MG63 (cell line): ENCODE measurements at places on chromosomes 6 and 20. TPM values are rescaled to one million over a fixed set of nuclear protein-coding genes. Genes with fewer than 3 reads are reported as not detected.

Gene CALHM4
- total RNA-seq, result not detected in 2 replicates

Gene PDYN
- total RNA-seq, result not detected in 2 replicates

Gene PSORS1C2
- not detected in 2 replicates for total RNA-seq

Gene C2
- 0.13 and 0.20 TPM in 2 replicates for total RNA-seq

Gene MYCT1
- total RNA-seq, result not detected in 2 replicates

Gene MEI4
- total RNA-seq, result not detected in 2 replicates

Gene TFAP2C
- 1.6 and 2.6 TPM in 2 replicates for total RNA-seq

Gene IP6K3
- not detected in 2 replicates for total RNA-seq

Gene MCHR2
- total RNA-seq, result not detected in 2 replicates

Gene CDH26
- total RNA-seq, result not detected in 2 replicates

Gene BPIFB2
- total RNA-seq, result not detected in 2 replicates

Gene ESR1
- total RNA-seq, result 0.07 TPM in 1 of 2 replicates, not detected in the other

Gene COL21A1
- total RNA-seq, result not detected in 2 replicates

GRCh38 chr20:40925829-40926510 lies 102.7 kb upstream of the TOP1 start:
- no peak for DNase-seq

- DNase-seq, result no peak
These were observed 32.1 kb downstream of the BFSP1 start for GRCh38 chr20:17499041-17499440.

GRCh38 chr6:49454787-49455709 lies 8.0 kb downstream of the MMUT start:
- DNase-seq, result no peak

GRCh38 chr6:114342826-114343781 lies at the start of gene HS3ST5:
Gene HS3ST5, minus strand, starts transcription at chr6:114343023. Its CDS starts 280,178 bp downstream, at chr6:114062845.
- peak; percentile 69 for DNase-seq

DNA sequence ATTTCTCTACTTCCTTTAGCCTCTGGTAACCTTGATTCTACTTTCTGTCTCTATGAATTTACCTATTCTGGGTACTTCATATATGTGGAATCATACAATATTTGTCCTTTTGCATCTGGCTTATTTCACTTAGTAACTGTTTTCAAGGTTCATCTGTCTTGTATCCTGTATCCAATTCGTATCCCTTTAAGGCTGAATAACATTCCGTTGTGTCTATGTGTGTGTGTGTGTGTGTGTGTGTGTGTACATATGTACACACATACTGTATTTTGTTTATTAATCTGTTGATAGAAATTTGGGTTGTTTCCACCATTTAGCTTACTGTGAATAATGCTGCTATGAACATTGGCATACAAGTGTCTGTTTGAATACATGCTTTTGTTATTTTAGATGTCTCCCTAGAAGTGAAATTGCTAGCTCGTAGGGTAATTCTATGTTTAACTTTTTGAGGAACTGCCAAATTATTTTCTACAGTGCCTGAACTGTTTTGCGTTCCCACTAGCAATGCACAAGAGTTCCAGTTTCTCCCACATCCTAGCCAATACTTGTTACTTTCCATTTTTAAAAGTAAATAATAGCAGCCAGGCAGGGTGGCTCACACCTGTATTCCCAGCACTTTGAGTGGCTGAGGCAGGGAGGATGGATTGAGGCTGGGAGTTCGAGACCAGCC lies 17.7 kb downstream of the SENP6 start:
- DNase-seq, result no peak

DNA sequence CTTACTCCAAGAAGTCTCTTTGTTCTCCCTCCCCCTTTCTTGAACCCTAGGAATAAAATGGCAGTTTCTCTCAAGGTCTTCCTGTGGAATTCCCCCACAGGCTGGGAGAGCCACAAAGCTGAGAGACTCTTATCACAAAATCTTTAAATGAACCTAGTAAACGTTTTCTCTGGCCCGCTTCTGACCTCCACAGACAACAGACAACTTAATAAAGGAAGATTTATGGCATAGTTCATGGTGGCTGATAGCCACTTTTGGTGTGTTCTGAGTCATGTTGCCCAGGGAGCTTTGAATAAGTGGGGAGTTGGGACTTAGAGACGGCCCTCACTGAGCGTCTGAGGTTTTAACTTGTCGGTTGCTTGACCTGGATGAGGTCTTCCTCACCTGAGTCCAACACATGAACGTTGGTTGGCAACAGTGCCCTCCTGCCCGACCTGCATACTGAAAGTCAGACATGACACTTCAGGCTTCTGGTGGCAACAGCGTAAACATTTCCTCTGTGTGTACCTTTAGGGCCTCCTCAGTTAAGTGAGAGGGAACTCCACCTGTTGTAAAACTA lies 124.1 kb downstream of the FOXO3 start:
- DNase-seq, result no peak

- peak; percentile 27 for DNase-seq
These were observed 27.0 kb downstream of the FITM2 start for GRCh38 chr20:44284032-44284431.

GRCh38 chr6:155141512-155141911 lies 122.3 kb upstream of the CLDN20 start:
- DNase-seq, result no peak

- DNase-seq, result no peak
These were observed 118.4 kb downstream of the JPH2 start for GRCh38 chr20:44068316-44069201.

GRCh38 chr6:82144852-82145340 lies 102.6 kb downstream of the IBTK start:
- DNase-seq, result peak; percentile 87

DNA sequence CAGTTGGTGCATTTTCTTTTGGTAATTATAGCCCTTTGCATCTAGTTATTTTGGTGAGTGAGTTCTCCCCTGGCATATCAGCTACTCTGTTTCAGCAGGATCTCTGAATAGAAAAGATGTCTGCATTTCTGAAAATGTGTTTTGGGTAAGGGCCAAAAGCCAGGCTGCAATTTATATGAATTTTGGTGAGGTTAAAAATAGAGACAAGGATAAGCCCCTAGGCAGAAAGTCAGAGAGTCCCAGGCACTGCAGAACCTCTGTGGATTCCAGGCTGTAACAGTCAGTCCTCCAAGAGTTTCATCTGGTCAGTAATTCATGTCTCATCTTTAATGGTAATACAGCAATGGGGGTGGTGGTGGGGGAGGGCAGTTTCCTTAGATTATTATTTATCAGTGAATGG lies 53.0 kb downstream of the HDGFL1 start:
- no peak for DNase-seq

DNA sequence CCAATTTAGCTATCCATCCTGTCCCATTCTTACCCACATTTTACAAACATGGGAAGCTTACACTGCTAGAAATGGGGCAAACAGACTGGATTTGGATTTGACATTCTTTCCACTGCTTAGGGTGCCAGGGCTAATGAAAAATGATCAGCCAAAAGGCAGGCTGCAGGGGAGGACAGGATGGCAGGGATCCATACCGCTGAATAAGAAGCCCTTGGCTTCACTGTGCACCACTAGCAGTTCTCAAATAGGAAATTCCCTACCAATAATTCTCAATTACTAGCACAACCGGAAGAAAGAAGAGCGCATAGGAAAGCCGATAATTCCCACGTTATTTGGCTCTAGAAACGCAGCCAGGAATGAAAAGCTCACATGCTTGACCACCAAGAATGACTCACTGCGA lies 73.1 kb downstream of the NDUFAF5 start:
- DNase-seq, result peak; percentile 28

DNA sequence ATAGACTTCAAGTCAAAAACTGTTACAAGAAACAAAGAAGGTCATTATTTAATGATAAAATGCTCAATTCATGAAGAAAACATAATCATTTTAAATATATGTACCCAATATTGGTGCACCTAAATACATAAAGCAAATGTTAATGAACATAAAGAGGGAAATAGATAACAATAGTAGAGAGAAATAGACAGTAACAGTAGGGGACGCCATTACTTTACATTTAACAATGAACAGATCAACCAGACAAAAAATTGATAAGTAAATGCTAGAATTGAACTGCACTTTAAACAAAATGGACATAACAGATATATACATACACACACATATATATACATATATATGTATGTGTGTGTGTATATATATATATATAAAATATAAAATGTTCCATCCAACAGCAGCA lies 37.4 kb downstream of the IL22RA2 start:
- DNase-seq, result no peak

GRCh38 chr6:124924333-124924759 lies 37.9 kb upstream of the RNF217 start:
- no peak for DNase-seq

GRCh38 chr6:13159300-13159699 lies 169.0 kb downstream of the TBC1D7 start:
- DNase-seq, result no peak

DNA sequence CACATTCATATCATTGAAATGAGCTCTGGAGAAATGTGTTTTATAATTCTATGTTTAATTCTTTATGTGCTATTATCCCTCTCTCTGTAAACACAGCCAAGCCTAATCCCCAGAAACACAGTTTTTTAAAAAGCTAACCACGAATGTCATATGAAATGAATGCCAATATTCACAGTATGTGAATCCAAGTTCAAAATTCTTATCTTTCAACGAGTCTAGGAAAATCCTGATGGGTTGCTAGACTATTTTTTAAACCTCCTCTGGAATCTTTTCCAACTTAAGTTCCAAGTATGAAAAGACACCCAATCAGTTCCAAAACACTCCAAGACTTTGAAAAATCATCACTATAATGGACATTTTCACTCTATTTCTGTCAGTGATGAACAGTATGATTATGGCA lies 689.3 kb downstream of the HACE1 start:
- no peak for DNase-seq

DNA sequence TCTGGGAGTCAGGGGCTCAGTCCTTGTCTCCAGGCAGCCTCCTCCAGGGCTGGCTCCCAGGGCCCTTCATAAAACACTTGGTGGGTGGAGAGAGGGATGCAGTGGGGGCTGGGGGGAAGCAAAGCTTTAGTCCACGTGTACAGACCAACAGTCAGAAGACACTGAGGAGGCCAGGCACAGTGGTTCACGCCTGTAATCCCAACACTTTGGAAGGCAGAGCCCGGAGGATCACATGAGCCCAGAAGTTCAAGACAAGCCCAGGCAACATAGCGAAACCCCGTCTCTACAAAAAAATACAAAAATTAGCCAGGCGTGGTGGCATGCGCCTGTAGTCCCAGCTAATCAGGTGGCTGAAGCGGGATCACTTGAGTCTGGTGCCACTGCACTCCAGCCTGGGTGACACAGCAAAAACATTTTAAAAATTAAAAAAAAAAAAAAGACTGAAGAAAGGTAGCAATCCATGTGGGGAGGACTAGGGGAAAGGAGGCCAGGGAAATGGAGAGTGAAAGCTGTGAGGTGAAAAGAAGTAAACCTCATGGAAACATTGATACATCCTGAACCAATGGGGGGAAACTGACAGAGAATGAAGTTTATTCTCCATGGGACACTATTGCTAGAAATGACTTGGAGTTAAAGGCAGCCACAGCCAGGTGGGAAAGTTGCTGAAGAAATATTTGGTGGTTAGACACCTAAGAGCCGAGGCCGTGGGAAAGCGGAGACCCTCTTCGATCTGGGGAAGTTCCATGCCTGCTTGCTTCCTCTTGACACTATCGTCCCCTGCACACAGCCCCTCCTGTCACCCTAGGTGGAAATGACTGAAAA lies 35.4 kb downstream of the PIM1 start:
- DNase-seq, result no peak

- DNase-seq, result no peak
These were observed 15.2 kb downstream of the BCAS4 start for GRCh38 chr20:50810063-50810462.

GRCh38 chr6:25472906-25473305 lies 179.1 kb upstream of the SCGN start:
- no peak for DNase-seq

- DNase-seq, result no peak
These were observed 7.6 kb downstream of the PTPN1 start for GRCh38 chr20:50517817-50518154.

DNA sequence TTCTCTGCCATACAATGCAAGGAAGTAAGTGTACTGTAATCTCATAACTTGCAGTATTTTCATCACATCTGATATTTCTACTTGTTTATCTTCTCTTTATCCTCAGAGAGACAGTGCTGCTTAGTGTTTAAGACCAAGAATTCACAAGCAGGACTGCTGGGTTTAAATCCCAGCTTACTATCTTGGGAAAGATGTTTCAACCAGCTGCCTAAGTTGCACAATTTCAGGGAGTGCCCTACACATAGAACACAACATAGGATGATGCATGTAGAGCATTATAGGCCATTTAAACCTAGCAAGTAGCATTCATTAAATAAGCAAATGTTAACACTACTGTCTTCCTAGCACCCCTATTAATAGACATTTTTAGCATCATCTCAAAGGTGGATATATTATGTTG lies 205.2 kb upstream of the CEP162 start:
- DNase-seq, result no peak

GRCh38 chr6:104322841-104323240 lies 536.9 kb downstream of the HACE1 start:
- no peak for DNase-seq

DNA sequence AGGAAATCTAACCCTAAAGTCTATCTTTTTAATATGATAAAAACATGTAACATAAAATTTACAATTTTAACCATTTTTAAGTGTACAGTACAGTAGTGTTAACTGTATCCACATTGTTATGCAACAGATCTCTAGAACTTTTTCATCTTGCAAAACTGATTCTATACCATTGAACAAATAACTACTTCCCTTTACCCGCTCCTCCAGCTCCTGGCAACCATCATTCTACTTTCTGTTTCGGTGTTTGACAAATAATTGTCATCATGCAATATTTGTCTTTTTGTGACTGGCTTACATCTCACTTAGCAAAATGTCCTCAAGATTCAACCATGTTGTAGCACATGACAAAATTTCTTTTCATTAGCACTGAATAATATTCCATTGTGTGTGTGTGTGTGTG lies 203.2 kb downstream of the SIM1 start:
- no peak for DNase-seq

DNA sequence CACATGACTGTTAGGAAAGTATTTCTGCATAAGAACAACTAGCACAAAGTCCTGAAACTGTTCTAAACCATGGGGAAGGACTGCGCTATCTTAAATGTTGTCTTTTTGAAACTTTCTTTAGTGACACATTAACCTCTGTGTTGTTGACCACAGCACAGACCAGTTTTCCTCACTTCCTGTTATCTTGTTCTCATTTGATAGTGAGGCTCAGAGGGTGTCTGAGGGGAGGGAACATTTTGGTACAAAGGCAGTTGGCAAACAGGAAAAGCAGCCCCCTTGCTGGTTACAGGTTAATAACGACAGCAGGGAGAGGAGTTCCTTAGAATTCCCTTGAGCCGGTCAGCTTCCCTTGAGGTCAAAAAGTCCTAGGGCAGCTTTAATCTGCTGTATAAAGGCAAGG lies 143.5 kb upstream of the BMP2 start:
- DNase-seq, result no peak

- peak; percentile 73 for DNase-seq
These were observed 23.2 kb downstream of the PSMB1 start for GRCh38 chr6:170529839-170530469.

GRCh38 chr6:157946865-157947532 lies 34.7 kb upstream of the SYNJ2 start:
- DNase-seq, result no peak

GRCh38 chr6:12001706-12002435 lies 10.2 kb upstream of the HIVEP1 start:
- DNase-seq, result no peak

- DNase-seq, result no peak
These were observed 54.6 kb downstream of the FARS2 start for GRCh38 chr6:5315881-5316280.

GRCh38 chr6:119459207-119459974 lies 109.8 kb upstream of the MAN1A1 start:
- no peak for DNase-seq
